Stromal cell of bone marrow (primary cell): ENCODE measurements at places on chromosomes 7 and 10.

DNA sequence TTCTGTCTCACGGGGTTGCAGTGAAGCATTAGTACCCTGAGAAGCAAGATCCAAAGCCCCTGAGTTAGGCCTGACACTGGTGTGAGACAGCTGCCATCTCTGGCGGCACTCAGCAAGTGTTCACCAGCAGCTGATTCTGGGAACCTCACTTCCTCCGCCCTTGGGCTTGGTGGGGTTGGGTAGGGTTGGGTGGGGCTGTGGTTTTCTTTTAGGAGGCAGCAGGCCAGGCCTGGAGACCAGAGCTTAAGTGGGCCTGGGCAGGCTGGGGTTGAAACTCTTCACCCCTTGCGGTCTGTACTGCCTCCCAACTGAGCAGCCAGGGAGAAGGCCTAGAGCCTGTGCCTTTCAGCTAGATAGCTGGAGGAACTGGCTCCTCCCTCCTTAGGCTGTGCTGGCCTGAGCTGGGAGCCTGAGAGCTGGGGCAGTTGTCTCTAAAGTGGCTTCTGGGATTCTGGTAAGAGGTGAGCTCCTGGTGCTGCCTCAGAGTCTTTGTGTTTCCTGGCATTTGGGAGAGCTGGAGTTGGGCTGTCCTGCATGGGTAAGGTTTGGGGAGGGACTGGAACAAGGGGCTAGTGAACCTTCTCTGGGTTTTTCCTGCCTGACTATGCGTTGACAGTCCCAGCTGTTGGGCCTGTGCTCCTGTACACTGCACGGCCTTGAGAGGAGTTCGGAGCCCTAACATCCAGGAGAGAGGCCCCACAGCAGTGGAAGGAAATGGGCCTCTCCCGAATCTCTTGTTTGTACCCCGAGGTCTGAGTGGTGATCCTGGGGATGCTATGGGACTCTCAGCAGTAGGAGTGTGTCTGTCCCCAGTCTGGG is 5.1 kb downstream of the TSPAN14 start:
- peak; percentile 82 for DNase-seq

- no peak for DNase-seq
These were observed 8.8 kb upstream of the SH2B2 start for GRCh38 chr7:102277901-102278300.

DNA sequence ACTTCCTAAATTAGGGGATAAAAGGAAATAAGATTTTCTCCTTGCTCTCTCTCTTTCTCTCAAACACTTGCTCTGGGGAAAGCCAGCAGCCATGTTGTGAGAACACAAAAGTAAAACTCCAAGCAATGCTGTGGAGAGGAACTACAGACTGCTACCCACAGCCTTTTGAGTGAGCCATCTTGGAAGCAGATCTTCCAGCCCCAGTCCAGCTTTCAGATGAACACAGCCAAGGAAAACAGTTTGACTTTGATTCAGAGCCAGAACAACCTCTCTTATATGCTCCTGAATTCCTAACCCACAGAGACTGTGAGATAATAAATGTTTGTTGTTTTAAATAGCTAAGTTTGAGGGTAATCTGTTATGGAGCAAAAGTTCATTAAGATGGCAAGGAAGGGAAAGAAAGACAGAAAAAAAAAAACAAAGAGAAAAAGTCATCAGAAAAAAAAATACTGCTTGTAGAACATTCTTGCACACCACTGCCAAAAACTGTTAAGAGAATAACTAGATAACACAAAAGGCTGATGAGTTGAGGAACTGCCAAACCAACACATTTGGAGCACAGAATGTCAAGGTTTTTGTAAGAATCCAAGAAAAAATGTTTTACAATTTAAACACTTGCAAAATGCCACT is 20.9 kb upstream of the PRKAR2B start:
- no peak for DNase-seq

GRCh38 chr7:6501586-6502564 is 49.4 kb downstream of the GRID2IP start:
- no peak for DNase-seq

GRCh38 chr7:116138202-116138801 is 72.0 kb upstream of the TES start:
- peak; percentile 53 for DNase-seq

GRCh38 chr10:95756041-95756761 is at the start of gene ENTPD1:
TSS of gene ENTPD1 (plus strand) at chr10:95756163. CDS start at chr10:95756240, 77 bp downstream.
- DNase-seq = no peak

DNA sequence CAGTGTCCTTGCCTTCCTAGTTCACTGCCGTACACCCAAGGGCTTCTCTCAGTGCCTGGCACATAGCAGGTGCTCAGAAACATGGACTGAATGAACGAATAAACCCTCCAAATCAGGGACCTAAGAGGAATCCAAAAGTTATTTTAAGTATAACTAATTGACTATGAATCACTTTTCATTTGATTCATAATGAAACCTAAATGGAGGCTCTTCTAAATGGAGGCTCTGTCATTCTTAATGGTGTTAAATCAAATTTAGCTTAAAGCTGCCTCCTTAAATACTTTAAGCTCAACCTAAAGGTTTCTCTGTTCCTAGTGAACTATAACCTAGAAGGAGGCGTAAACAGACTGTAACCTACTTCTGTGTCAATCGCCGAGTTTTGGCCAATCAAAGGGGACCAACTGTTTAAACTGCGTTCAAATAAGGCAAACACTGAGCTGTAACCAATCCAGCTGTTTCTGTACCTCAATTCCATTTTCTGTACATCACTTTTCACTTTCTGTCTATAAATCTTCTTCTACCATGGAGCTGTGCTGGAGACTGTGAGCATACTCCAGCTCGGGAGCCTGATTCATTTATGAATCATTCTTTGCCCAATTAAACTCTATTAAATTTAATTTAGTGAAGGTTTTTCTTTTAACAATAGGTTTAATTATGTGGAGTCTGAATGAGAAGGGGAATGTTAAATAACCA is 11.0 kb downstream of the PYROXD2 start:
- DNase-seq = peak; percentile 34

GRCh38 chr7:30813466-30813865 is 42.2 kb downstream of the MINDY4 start:
- DNase-seq = no peak

- no peak for DNase-seq
These were observed 13.0 kb downstream of the ZNF316 start for GRCh38 chr7:6650086-6650485.

DNA sequence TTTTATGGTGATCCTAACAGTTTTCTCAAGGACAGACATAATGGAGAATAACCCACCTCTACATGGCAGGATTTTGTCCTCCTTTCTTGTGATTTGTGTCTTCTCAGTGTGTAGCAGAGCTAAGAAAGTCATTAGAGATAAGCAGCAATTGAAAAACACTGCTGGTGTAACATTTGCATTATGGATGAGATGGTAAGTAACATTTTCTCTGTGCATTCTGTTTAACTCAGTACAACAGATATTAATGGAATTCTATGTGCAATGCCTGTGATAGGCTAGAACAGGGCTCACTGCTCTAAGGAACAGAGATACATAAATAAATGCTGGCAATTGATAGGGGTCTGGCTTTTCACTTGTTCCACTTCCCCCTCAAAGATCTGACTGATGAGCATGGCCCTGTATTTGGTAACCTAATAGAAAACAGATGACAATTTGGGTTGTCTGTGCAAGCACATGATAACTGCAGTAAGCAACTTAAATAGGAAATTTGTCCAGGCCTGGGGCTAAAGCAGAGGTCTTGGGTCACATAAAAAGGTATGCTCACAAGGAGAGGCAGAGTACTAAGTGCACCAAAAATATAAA is 560.3 kb upstream of the POM121L12 start:
- DNase-seq = no peak

DNA sequence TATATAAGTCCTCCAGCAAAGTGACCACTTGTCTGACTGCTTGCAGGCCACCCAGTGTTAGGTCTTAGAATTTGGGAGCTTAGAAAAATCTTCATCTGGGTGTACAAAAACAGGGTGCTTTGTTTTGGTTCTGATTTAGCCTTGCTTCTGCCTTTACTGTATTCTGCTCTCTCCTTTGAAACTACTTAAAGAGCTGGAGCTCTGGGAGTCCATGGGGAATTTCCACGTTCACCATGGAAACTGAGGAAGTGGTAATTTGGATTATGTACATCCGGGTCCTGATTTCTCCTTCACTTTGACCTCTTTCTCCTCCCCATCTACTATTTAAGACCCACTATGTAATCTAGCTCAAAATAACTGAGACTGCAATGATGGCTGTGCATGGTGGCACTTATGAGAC is 103.0 kb downstream of the JAZF1 start:
- DNase-seq = no peak

DNA sequence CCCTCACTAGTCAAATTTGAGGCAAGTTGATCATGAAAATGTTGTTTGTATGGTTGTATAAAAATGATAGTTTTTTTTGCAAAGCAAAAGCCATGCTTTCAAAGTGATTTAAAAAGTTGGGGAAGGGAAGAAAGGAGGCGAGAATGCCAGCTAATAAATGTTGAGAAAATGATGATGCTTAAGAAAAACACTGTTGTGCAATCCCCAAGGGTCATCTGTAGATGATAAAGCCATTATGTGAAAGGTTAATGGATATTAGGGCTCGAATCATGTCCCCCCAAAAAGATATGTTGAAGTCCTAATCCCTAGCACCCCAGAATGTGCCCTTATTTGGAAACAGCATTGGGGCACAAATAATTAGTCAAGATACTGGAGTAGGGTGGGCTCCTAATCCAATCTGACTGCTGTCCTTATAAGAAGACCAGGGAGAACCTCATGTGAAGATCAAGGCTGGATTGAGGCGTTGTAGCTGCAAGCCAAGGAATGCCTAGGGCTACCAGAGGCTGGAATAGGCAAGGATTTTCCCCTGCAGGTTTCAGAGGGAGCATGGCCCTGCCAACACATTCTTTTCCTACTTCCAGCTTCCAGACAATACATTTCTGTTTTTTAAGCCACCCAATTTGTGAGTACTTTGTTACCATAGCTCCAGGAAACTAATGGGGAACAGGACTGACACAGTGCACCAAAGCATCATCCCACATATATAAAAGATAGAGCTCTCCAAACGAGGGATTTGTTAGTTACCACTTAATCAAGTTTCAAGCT is 35.4 kb upstream of the MKLN1 start:
- DNase-seq = no peak

- DNase-seq = no peak
These were observed 377.6 kb downstream of the MDFIC start for GRCh38 chr7:115299397-115300037.

GRCh38 chr7:65896279-65896870 is 23.5 kb downstream of the VKORC1L1 start:
- no peak for DNase-seq

GRCh38 chr7:412313-412710 is 107.3 kb downstream of the PDGFA start:
- no peak for DNase-seq

GRCh38 chr10:77836299-77836820 is 90.2 kb downstream of the DLG5 start:
- DNase-seq = no peak

DNA sequence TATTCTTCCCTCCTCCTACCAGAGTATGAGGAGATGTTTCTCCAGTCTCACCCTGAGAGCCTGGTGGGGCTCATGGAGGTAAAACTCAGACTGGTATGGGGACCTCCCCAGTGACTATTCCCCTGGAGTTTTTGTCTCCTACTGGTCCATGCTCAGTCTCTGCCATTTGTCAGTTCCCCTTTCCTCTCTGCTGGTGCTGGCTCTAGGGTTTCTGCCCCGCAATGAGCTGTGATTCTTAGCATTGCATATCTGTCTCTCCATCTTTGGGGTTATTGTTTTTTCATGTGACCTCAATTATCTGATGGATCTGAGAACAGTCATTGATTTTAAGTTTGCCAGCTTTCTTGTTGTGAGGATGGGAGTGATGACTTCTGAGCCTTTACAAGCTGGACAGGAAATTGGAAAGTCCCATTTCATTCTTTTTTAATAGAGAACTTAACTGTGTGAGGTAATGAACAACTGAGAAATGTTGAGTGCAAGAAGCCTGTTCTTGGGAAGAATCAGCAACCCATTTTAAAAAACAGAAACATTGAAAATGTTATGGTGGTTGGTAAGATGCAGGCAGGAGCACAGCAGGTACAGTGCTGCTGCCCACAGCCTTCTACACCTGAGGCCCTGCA is 26.9 kb downstream of the NACAD start:
- DNase-seq = no peak

GRCh38 chr7:148807436-148807835 is 76.7 kb downstream of the EZH2 start:
- no peak for DNase-seq

DNA sequence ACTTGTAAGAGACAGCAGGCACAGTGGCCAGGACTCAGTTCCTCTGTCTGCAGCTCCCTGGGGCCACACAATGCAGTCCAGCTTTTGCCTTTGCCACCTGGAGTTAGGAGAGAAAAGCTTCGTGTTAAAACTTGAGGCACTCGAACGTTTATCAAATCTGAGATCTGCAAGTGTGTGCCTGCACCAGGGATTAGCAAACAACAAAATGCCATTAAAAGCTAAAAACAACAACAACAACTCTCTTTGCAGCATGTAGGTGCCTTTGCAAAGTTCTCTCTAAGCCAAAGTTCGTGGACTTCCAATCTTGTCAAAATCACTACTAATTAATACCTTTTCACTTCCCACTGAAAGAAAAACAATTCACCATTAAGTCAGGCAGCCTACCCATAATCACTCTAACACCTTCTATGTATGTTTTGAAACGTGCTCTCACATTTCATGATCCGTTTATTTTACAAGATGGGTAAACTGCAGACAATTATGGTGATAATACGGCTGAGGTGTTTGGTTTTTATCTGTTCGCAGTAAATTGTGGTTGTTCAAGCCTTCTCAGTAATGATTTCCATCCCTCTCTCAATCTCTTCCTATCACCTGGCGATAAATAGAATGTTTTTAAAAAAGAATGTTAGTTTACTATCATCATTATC is 36.2 kb upstream of the SDK1 start:
- DNase-seq = no peak

GRCh38 chr10:23403278-23403677 is 35.6 kb upstream of the OTUD1 start:
- no peak for DNase-seq

DNA sequence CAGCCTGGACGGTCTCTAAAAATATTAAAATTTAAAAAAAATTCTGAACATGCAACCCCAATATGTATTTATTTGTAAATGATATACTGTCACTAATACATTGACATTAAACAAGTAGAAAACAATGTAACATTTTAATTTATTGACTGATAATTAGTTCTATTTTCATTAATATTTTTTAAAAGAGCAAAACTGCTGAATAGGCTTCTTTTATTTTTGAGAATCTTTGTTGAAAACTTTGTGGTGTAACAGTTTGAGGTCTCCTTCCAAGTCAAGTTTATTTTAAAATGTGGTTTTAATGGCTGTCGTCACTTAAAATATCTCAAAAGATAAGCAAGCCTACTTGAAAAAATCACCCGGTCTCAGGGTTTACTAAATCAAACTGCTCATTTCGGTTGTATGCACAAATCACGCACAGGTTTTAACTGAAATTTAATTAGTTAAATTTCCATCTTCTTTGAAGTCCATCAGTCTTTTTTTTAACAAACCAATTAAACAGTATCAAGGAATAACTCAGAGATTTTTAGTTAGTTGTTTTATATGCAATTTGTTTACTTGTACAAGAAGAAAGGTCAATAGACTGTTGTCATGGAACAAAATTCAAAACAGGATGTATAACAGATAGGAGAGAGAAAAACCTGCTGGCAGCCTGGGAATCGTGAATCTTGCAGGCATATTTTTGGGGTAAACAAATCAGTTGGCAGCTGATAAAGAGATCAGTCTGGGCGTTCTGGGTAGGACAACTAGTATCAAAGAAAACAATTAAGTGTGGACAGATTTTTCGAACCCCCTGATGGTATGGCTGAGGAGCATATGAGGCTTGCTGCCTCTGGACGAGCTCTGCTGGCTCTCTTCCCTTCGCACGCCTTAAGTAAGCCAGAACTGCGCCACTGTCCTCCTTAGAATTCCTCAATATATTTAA is 9.7 kb upstream of the EDRF1 start:
- DNase-seq = no peak
